ENCODE measurements at places on chromosomes 7 and 10.
A peak's percentile ranks its signal among the peaks of the same experiment; 100 is the strongest.

- DNase-seq: no peak
These were observed 158.3 kb downstream of the GPAM start for GRCh38 chr10:112025228-112025627.

DNA sequence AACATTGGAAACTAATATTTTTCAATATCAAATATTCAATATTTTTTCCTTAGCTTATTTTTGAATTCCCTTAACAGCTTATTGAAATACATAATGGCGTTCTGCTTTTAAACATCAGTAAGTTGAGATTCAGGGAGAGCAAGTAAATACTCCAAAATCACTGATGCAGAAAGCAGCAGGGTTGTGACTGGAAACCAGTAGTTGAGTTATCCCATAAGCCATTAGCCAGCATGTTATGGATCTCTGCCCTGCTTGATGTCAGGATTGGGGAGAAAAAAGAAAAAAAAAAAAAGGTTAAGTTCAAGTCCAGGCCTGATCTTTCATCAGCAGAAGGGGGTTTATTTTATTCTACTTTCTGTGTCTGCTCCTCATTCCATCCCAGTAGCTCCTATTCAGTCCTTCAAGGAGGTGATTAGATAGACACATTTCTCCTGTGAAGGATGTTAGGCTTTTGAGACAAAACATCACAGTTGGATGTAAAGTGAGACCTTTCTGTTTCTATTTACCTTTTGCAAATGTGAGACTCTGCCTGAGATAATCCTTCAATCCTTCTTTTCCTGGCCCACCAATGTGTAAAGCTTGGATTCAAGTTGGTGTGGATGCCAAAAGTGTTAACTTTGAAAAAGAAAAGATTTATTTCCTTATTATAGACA is 110.9 kb upstream of the HDAC9 start:
- peak; percentile 11 for DNase-seq

- no peak for DNase-seq
These were observed 24.4 kb downstream of the MRPS33 start for GRCh38 chr7:140990193-140990962.

DNA sequence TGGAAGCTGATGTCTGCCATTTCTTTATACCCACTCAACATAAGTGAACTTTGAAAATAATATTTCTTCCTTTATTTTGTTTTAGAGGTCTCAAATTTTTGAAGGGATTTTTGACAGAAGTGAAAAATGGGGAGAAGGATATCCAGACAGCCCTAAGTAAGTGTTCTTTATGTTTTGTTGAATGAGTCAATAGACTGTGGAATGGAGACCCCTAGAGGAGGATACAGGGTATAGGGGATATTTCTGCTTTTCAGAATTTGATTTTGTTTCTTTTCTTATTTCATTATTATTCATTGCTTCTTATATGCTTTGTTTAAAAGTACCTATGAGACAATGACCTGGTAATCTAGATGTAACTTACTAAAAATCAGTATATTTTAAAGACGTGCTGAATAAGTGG is 34.4 kb downstream of the PLEKHA8 start:
- no peak for DNase-seq

DNA sequence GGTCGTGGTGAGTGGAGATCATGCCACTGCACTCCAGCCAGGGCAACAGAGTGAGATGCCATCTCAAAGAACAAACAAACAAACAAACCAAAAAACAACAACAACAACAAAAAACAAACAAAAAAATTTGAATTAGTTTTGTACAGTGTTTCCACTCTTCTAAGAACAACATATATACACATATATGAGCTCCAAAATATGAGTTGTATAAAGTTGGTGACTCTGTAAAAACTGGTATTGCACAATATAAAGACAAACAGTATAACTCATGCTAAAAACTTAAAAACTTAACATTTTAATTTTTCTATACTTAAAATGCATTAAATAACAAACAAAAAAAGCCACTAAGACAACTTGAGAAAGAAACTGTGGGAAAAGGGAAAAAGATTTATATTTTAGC is 46.0 kb downstream of the AKR1B15 start:
- DNase-seq: no peak

GRCh38 chr7:81776948-81777630 is 7.2 kb upstream of the HGF start:
- DNase-seq: no peak

- DNase-seq: no peak
These were observed 545.0 kb upstream of the C7orf33 start for GRCh38 chr7:148045521-148045920.

DNA sequence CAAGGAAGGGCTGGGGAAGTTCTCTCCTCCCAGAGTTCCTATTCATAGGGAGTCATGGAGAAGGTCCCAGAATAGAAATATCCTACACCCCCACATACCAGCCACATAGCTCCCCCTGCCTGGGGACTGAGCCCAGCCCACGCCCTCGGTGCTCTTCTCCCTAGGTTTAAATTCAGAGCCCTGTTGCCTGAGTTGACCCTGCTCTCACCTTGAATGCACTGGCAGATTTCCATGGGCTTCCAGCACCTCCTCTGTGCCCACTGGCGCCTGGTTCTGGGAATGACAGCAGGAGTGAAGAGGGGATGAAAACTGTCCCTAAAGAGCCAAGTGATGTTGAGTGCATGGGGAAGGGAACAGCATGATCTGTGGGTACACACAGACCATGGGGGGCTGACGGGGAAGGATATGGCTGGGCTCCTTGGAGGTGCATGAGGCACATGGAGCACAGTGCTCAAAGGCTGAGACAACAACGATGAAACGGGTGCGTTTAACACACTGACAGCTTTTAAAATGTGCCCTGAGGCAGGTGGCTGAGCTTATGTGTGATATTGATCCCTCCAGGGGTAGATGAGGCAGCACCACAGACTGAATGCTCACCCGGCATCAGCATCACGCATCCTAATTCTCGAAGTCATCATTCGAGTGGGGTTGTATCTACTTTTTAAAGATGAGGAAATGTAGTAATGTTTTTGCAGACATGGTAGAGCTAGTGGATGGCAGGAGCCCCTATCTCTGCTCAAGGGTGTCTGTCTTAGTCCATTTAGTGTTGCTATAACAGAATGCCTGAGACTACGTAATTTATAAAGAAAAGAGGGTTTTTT is 53.7 kb upstream of the IGFBP3 start:
- DNase-seq: no peak

DNA sequence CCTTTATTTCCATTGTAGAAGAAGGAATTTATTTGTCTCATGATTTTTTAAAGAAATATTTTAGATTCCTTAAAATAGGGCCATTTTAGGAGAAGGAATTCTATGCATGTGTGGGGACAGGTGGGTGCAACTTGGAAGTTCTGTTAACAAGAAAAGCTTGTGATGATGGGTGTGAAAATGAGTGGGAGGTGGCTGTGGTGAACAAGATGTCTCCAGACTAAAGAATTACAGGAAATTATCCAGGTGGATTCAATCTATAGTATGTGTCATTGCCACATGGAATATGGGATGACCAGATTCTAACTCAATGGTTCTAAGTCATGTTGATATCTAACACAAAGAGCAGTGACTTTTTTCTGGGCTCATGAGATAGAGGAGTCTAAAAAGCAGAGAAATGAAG is 229.6 kb upstream of the IGFBP3 start:
- no peak for DNase-seq

GRCh38 chr10:82883603-82884002 is 1008.6 kb downstream of the NRG3 start:
- no peak for DNase-seq

DNA sequence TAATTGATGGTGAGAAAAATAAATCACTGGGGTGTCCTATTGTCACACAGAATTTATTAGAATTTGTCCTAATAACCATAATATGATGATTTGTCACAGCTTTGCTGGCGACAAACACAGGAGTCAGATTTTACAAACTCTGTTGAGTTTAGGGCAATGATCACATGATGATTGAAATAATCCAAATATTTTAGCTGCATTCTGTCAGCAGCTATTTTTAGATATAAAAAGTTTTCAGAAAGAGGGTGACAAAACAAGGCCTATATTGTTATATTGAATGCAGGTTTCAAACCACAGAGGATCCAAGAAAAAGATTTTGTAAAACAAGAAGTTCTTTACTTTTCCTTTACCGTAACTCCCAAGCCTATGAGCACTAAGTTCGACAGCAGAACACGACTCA is 178.8 kb downstream of the ADAM12 start:
- no peak for DNase-seq

DNA sequence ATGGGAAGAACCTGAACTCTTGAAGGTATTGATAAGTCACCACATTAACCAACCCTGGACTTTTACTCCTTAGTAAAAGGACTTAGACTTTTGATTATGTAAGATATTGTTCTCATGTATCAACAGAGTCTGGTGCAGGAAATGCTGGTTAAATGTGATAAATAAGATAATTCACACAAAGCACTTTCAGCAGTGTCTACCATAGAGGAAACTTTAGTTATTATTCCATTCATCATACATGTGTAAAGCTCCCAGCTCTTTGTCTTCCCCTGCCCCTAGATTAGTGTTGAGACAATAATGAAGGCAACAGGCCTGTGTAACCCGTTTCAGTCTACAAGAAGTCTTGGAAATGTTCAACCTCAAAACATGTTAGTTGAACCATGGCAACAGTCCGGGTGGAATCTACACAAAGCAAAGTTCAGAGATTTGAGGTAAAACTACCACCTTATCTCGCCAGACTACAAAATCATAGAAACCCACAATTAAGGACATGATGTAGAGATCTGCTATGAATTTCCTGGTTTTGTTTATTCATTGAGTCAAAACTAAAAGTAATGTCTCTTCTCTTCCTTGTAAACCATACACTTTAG is 109.9 kb upstream of the ADO start:
- DNase-seq: no peak

- DNase-seq: no peak
These were observed 442.6 kb upstream of the TEX47 start for GRCh38 chr7:89238156-89238555.

DNA sequence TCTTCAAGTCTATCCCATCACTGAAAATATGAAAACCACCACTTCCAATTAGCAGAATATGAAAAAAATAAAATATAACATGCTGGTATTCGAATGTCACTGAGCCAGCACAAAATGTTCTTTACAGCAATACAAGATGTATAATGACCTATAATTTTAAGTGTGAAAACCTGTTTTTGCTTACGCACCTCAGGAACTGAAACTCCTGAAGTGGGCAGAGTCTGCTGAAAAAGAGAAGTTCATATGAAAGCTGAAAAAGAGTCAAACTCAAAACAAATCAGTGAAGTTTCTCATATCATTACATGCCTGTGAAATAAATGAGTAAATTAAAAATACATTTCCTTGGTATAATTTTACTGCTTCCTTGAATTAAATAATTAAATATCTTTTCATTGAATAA is 272.5 kb downstream of the DGKB start:
- no peak for DNase-seq

DNA sequence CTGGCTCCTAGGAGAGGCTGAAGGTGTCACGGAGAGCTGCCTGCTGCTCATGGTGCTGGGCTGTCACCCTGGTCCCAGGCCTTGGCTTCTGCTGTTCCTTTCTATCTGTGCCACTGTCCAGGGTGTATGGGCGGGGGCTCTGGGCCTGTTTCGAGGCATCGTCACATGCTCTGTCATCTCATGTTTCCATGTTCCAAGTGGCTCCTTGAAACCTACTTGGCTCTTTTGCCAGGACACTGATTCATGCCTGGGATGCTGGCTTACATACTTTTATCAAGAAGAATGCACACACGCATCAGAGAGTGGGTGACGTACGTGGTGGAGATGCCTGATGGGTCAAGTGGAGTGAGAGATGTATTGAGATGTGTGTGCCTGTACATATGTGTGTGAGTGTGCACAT is 50.9 kb downstream of the ADCY1 start:
- DNase-seq: no peak

GRCh38 chr7:151782598-151783448 is 94.1 kb downstream of the PRKAG2 start:
- DNase-seq: peak; percentile 84

- DNase-seq: no peak
These were observed 1013.1 kb downstream of the TYW1 start for GRCh38 chr7:68009716-68010115.

GRCh38 chr10:78382772-78383171 is 349.1 kb downstream of the RPS24 start:
- no peak for DNase-seq

DNA sequence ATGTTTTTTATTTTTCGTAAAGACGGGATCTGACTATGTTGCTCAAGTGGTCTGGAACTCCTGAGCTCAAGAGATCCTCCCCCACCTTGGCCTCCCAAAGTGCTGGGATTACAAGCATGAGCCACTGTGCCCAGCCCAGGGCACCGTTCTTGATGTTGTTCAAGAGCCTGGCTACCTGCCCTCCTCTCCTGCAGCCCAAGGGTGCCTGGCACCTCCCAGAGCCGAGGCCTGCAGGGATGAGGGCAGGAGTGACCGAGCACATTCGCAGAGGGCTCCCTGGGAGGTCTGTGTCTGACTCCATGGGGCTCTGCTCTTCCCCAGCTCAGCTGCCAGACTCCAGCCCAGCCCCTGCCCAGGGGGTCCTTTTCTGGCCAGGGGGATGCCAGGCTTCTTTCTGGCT is 15.4 kb downstream of the SH2B2 start:
- DNase-seq: no peak

GRCh38 chr10:62861507-62861906 is 45.3 kb upstream of the EGR2 start:
- DNase-seq: no peak

DNA sequence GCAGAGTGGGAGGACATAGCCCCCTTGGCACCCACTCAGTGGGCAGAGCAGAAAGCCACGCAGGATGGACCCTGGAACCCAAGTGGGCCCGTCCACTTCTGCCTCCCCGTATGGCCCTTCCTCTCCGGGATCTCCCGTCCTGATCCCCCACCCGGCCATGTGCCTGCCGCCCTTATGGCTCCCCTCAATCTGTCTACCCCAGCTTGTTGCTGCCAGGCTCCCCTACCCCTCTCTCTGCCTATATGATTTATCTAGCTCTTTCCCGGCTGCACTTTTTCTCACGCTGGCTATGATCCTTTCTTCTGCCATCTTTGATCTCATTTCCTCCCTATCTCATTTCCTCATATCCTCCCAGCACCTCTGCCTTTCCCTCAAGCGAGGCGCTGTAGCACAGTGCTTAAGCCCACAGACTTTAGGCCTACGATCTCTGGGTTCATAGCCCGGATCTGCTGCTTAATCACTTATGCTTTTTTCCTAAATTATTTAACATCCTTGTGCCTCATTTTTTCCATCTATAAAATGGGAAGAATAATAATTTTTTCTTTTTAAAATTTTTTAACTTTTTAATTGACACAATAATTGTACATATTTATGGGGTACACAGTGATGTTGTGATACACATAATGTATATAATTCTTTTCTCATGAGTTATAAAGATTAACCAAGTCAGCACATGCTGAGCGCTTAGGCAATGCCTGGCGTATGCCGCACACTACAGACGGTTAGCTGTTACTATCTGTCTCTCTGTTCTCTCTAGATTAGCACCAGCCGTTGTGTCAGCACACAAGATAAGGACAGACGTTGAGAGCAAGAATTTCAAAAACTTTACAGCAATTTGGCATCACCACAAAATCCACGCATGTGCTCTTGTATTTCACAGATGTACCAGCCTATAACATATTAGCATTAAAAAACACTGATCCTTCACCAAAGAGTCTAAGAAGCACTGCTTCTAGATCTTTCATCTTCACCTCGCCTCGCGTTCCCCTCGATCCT is 18.1 kb downstream of the KCNH2 start:
- DNase-seq: no peak

Measured in BE2C (cell line).